Spinal cord (tissue), 10 donors: ENCODE measurements at places on chromosomes 12 and 14.

DNA sequence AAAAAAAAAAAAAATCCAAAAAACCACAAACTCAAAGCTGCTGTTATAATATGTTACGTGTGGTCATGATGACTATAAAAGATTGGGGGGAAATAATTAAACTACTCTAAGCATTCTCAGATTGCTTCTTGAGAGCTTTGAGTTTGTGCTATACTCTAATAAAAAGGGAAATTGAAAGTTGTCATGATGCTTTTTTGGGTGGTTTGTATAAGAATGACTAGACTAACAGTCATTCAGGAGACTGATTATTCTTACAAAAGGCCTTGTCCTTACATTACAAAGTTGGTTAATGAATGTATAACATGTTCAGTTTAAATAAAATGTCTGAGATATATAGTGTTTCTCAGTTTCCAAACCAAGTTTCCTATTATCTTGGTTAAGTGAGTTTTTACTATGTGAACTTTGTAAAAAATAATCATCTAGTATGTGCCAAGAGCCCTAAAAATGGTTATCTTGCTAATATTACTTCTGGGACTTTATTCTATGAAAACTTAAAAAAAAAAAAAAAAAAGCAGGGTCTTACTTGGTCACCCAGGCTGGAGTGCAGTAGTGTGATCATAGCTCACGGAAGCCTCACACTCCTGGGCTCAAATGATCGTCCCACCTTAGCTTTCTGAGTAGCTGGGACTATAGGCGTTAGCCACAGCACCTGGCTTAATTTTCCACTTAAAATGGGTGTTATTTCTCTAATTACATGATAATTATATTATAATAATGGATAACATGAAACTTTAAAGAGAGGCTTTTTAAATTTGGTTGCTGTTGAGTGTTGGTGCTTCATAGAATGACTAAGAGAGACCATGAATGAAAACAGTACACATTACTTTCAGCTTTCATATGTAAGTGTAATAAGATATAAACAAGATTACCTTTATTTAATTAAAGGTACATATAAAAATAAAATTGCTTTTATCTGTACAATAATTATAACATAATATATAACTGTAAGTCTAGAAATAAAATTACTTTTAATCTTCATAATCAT, 459.6 kb upstream of the RGS6 start:
- DNase-seq: no peak

GRCh38 chr12:12909228-12909994, 18.0 kb downstream of the GPRC5A start:
- no peak for DNase-seq

DNA sequence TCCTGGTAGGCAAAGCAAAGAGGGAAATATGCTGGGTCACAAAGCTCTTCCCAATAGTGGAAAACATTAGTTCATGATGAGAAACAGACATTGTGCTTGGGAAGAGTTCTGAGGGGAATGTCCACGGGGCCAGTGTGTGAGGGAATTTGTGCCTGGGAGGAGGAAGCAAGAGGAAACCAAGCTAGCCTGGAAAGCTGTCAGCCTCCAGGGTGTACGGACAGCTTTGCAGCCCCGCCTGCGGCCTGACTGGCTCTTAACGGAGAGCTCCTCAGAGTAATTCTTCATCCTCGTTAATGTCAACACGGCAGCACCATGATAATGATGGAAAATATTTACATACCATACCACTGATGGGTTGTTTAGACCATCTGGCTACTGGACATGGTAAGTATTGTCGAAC, 32.4 kb downstream of the PITPNM2 start:
- no peak for DNase-seq

DNA sequence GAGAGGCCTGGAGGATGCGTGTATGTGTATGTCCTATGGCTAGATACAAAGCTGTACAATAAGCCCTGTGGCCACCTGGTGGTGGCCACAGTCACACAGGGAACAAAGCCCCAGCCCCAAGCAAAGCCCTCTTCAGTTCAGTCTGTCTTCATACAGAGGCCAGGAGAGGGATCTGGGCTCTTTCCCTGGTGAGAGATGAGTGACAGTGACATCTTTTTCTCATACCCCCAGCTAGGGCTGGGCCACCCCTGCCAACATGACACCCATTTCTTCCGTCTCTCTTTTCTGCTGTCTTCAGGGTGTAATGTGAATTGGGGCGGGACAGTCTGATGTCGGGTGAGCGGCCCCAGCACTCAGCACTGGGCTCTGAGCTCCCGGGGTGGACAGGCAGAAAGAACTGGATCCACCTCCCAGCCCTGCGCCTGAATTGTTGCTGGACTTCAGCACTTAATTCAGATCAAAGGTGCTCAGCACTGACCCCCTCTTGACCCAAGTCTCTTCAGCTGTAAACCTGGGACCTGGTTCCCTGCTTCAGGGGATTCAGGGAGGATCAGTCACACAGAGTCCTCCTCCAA, 59.8 kb downstream of the SERPINA3 start:
- no peak for DNase-seq

DNA sequence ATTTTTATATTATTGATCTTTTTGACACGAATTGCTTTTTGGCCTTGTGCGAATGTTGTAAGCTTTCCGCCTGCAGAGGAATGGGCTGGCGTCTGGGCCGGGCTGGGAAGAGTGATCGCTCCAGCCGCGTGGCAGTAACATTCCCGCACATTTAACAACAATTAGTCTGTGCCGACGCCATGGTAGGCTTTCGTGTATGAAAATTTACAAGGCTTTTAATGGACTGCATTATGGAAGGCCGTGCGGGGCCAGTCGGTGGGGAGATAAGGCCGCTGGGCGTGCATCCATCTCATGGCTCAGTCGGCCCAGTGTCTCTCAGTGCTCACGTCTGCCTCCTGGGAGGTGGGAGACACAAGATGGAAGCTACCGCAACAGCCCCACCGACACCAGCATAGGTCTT, 142.2 kb downstream of the PHETA1 start:
- no peak for DNase-seq

DNA sequence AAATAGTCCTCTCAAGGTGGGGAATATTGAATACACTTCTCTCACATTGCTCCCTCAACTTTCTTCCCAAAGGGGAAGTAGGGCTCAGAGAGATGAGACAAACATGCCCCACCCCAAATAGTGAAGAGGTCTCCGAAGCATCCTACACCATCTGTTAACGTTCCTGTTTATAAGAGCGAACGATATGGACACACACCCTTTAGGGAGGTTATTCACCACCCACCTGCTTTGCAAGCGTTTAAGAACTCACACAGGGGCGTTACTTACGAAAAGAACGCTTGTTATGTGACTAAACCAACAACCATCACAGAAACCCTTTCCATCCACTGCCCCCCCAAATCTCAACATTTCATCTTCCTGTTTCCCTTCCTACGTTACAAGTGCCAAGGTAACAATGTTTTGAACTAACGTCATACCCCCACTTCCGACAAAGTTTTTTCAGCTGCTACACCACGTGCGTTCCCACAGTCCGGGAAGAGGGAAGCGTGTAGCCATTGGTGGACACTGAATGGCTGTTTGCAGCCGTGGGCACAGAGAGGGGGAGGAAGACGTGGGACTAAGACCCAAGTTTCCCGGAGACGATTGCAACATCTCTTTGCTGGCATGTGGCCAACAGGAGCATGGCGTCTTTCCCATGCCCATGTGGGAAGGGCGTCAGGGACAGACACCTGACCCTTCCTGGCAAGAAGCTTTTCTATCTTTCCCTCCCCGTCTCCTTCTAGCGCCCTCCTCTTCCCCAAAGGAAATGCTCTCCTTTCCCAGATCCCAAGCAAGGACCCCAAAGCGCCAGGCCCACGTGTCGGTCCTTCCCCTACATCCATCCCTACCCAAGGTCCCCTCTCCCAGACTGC, 1.2 kb downstream of the YBX3 start:
- peak; percentile 64 for DNase-seq

DNA sequence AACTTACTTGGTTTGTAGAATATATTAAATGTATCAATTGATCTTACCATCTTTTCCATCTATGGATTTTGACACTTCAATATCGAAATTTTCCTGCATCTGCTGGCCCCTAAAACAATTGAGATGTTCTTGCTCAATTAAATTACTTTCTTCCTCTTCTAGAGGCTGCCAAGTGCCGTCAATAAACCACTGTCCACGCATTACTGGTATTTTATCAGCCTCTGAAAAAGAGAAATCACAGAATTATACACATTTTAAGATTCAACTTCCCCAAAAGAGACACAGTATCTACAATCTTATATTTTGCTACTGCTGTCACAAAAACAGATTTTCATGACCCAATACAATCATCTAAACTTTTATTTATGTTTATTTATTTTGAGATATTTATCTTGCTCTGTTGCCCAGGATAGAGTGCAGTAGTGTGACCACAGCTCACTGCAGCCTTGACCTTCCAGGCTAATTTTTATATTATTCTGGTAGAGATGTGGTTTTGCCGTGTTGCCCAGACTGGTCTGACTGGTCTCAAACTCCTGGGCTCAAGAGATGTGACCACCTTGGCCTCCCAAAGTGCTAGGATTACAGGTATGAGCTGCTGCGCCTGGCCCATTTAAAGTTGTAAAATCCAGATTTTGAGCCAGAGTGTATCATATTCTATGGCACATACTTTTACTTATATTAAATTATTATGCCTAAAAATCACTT, 49.3 kb downstream of the DDHD1 start:
- DNase-seq: no peak

- DNase-seq: no peak
Observed at GRCh38 chr12:55700255-55701018, 7.3 kb downstream of the ITGA7 start.

DNA sequence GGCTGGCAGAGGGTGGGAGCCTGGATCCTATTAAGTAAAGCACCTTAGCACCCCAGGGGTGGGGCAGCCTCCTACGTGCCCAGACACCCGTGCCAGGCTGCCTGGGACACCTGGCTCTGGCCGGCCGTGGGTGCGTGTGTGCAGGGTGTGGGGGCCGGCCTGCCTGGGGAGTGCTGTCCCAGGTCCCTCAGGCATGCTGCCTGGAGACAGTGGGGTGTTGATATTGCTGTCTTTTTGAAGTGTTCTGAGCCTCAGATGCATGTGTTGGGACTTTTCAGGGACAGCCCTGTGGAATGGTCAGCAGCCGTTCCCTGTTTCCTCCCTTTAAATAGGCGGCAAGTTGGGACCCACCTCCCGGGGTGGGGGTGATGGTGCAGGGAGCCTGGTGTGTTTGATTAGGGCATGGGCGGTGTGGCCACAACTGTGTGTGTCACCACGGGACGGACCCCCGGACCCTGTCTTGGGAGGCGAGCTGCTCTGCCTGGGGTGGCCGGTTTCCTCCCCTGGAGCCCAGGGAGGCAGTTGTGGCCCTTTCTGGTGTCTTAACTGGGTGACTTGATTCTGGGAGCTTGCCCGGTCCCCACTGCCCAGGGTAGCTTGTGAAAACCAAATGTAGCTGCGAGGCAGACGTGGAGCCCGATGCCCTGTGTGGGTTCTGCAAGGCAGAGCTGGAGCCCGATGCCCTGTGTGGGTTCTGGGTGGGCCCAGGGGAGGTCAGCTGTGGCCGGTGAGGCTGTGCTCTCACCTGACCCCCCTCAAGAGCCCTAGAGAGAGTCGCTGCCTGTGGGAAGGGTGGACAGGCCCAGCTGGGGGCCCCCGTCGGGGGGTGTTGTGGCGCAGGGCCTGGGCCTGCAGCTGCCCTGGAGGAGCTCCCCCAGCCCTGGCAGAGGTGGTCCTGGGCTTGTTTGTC, 8.2 kb downstream of the ULK1 start:
- DNase-seq: no peak

DNA sequence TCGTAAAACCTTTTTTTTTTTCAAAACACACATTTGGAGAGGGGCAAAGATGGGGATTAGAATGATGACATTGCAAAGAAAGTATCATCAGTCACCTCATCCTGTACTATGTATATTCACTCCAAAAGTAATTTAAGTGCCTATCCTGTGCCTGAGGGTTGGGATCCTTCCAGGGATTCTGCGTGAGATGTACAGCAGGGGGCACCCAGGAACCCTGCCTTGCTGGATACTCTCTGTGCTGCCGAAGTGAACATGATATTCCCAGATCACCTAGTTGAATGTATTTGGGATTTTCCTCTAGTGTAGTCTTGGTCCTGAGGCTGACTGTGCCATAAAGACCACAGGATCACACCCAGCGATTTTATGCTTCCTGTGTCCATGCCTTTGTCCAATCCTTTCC, 372.7 kb downstream of the IPO8 start:
- DNase-seq: no peak

GRCh38 chr14:32977913-32978312, 39.2 kb downstream of the NPAS3 start:
- no peak for DNase-seq

DNA sequence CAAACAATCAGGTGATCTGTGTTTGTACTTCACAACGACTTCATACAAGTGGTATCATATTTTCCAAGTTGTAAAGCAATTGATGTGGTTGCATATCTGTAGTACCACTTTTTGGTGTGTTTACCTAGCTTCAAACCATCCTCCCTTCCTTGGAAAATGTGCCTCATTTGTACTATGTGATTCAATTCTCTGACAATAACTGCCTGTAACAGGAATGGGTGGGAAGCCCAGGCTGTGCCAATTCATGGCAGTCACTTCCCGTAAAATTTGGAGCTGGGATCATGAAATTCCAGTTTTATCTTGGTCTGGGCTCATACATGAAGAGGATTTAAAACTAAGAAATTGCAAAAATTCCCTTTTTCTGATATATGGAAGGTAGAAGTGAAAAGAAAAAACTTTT, 250.1 kb downstream of the DIO2 start:
- DNase-seq: no peak

- DNase-seq: no peak
Observed at GRCh38 chr12:37543131-37543965, 773.2 kb upstream of the ALG10B start.

GRCh38 chr12:4939418-4940023, 29.8 kb downstream of the KCNA1 start:
- DNase-seq: no peak

- DNase-seq: no peak
Observed at GRCh38 chr12:51186465-51187085, 13.6 kb upstream of the TFCP2 start.

GRCh38 chr12:124782132-124782531, 81.5 kb downstream of the SCARB1 start:
- DNase-seq: no peak

- no peak for DNase-seq
Observed at GRCh38 chr12:94997726-94998125, 5.8 kb downstream of the NDUFA12 start.

DNA sequence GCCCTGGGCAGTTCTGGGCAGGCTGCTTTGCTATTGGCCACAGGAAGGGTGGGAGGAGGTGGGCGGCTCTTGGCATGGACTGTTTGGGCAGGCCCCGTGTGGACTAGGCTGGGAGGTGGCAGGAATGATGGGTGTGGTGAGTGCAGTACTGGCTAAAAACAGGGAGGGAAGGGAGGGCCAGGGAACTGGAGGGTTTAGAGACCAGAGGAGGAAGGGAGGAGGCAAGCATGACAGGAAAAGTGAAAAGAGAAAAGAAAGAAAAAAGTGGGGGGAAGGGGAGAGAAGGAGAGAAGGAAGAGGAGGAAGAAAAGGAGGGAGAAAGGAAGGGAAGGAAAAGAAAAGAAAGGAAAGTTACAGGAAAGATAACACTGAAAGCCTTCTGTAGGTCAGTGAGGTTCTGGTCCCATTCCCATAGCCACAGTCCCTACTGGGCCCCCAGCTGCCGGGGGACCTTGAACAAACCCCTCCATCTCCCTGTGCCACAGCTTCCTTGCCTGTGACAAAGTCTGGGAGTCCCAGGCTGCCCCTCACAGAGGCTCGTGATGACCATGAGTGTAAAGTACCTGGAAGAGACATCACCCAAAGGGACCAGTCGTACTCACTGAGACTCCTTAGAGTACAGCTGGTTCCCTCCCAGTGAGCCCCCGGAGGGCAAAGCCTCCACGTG, 1.1 kb upstream of the C14orf132 start:
- no peak for DNase-seq

GRCh38 chr12:51886021-51886710, 1.7 kb upstream of the ANKRD33 start:
- no peak for DNase-seq

- DNase-seq: no peak
Observed at GRCh38 chr12:52607314-52607713, 6.1 kb upstream of the KRT72 start.
